ENCODE measurements at places on chromosomes 11 and 22.

DNA sequence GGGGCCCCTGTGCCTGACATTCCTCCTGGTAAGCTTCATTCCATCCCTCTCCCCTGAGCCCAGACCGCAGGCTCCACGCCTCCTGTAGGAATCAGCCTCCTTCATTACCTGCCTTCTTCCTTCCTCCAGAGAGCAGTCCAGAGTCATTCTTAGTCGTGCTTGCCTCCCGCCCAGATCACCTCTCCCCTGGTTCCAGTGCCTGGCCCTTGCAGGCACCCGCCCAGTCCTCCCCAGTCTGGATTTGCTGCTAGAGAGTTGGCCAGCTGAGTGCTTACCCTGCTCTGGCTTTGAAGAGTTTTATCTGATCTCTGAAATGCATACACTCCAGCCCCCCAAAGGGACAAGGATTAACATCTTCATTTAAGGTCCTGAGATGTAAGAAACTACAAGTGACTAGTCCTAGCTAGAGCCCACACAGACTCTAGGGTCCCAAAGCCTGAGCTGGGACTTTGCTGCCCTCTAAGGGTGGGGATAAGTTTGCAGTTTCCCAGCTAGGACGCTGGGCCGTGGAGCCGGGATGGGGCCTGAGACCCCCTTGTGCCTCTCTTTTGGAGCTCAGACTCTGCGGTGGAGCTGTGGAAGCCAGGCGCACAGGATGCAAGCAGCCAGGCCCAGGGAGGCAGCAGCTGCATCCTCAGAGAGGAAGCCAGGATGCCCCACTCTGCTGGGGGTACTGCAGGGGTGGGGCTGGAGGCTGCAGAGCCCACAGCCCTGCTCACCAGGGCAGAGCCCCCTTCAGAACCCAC lies 1.6 kb downstream of the NR1H3 start:
- no peak for DNase-seq

DNA sequence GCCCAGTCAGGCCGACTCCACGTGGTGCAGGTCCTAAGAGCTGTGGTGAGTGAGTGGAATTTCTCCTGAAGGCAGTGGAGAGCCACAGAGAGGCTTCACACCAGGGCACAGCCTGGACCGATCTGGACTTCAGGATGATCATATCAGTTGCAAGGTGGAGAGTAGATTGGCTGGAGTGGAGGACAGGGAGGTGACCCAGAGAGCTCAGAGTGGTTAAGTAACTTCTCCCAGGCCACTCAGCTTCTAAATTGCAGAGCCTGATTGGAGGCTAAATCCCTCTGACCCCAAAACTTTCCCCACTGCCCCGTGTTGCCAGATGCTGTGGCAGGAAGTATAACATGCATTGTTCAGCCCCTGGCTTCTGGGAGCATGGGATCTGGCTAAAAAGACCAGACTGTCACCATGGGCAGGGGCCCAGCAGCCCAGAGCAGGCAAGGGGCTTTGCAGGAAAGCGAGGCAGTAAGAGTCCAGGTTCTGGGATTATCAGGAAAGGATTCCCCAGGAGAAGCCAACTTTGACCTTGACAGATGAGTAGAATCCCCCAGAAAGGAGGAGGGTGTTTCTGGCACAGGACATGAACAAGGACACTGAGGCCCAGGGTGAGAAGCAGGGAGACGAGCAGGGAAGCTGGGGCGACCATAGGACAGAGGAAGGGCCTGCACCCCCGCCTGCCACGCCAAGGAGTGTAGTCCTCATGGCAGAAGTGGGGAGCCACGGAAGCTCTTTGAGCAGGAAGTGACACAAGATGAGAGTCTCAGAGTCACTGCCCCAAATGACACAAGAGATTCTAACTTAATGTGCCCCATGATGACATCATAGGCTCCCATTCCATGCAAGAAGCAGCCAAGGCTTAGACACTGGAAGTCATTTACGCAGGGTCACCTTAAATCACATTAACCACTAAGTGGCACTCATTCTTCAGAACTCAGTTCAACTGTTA lies 4.8 kb downstream of the SLC35C1 start:
- DNase-seq = no peak

DNA sequence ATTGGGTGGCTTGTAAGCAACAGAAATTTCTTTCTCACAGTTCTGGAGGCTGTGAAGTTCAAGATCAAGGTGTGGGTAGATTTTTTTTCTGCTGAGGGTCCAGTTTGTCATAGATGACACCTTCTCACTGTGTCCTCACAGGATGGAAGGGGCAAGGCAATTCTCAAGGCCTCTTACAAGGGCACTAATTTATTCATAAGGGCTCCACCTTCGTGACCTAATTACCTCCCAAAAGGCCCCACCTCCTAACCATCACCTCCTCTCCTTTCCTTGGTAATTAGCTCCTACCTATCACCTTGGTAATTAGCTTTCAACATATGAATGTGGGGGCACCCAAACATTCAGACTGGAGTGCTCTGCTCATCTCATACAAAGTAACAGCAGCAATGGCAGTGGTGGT lies 92.3 kb upstream of the CD44 start:
- no peak for DNase-seq

DNA sequence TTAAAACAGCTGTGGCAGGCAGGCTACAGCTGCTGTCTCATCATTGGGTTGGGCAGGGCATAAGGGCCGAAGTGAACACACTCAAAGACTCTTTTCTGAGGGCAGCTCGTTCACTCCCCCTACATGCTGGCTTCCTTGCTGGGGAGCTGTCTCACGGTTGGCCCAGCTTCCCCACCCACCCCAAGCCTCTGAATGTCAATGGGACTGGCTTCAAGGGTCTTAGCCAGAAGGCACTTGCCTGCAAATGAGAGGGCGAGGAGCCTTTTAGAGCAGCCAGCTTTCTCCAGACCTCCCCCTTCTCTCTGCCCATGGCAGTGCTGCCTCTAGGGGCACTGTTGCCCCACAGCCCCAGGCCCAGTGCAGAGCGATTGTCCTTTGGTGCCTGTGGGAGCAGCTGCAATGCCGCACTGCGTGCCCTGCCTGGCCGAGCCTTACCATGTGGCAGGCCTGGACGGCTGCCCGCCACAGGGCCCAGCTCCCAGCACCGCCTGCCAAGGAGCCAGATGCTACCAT lies 94.7 kb upstream of the RASSF10 start:
- DNase-seq = peak; percentile 76

DNA sequence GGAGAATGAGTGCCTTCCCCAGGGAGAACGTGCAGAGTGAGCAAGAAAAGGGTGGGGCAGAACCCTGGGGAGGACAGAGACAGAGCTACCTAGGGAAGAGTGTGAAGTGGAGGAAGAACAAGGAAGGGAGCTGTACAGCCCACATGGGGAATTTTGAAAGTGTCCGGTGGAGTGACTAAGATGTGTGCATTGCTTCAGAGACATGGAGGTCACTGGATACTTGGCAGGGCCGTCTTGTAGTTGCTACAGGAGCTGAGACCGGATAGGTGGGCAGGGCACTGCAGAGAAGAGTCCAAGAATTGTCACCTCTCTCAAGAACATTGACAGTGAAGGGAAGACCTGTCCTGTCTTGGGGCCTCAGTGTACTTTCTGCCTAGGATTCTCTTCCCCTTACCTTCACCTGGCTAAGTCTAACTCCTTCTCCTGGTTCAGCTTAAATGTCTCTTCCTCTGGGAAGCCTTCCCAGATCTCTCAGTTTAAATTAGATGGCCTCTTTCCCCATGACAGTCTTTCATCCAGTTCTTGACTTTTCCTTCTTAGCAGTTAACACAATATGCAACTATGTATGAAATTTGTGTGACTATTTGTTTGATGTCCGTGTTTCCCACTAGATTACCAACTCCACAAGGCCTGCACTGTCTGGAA lies 9.2 kb upstream of the P2RY6 start:
- no peak for DNase-seq

GRCh38 chr11:128181088-128181480 lies 406.3 kb downstream of the ETS1 start:
- DNase-seq = no peak

- DNase-seq = no peak
These were observed 1461.2 kb downstream of the TBC1D22A start for GRCh38 chr22:48223488-48224190.

DNA sequence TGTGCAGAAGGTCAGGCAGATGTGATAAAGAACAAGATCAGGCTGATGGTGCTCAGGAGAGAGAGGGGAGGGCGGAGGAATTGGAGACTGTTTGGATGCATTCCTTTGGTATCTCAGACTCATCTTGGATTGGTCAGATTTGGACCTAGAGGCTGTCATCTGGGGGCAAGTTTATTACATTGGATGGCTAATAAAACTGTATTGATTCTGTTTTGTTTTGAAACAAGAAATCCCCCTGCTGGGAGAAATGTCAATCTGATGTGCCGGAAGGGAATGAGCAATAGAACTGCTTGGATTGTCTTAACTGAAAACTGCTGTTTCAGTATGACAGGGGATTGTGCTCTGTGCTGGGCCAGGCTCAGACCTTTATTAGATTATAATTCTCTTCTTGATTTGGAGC lies 25.5 kb upstream of the CCDC90B start:
- no peak for DNase-seq

DNA sequence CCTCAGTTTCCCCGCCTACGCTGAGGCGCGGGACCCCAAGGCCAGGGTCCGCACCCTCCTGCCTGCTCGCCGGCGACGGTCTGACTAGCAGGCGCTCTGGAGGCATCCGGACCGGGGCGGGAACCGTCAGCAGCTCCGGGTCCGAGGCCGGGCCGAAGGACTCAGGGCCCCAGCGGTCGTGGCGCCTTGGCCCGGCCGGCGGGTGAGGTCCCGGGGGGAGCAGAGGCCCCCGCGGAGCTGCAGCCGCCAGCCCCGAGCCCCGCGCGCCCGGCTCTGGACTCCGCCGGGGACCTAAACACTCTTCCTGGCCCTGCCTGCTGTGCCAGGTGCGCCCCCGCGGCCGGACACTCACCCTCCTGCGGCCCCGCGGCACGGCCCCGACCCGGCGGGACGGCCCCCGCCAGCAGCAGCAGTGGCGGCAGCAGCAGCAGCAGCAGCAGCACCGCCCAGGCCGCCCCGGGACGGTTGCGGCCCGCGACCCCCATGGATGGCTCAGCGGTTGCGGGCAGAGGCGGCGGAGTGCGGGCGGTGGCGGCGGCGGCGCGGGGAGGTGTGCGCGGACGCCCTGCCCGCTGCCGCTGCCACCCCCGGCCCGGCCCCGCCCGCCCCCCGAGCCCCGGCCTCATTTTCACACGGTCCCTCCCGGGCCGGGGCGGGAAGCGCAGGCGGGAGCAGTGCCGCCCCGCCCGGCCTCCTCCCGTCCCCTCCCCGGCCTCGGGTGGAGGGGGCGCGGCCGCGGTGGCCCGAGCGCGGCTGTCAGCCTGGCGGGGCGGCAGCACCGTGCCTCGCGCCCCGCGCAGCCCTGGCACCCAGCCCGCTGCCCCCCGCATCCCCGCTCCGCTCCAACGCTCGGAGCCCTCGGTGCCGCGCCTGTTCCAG lies at the start of gene SCUBE2:
TSS of gene SCUBE2 (minus strand) at position 556 of the 879 bp plus-strand sequence. CDS start at position 485, 71 bp downstream.
- no peak for DNase-seq

GRCh38 chr11:65454311-65454695 lies 31.7 kb downstream of the NEAT1 start:
- no peak for DNase-seq

GRCh38 chr22:24005201-24005600 lies at the start of gene GSTT4:
GSTT4 (minus strand) TSS chr22:24005453; CDS start chr22:24005356, 97 bp downstream.
- DNase-seq = no peak

DNA sequence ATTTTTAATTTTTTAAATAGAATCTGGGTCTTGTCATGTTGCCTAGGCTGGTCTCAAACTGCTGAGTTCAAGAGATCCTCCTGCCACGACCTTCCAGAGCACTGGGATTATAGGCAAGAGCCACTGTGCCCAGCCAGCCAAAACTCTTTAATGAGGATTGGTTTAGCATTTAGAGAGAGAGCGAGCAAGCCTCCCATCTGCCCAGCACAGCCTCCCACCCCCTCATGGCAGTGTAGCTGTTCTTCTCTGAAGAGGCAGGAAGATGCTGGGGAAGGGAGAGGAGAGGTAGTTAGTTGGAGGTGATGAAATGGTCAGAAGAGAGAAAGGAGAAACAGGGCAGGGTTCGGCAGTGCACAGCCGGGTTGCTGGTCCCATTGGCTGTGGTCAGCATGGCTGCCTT lies 105.7 kb downstream of the SCN3B start:
- no peak for DNase-seq

DNA sequence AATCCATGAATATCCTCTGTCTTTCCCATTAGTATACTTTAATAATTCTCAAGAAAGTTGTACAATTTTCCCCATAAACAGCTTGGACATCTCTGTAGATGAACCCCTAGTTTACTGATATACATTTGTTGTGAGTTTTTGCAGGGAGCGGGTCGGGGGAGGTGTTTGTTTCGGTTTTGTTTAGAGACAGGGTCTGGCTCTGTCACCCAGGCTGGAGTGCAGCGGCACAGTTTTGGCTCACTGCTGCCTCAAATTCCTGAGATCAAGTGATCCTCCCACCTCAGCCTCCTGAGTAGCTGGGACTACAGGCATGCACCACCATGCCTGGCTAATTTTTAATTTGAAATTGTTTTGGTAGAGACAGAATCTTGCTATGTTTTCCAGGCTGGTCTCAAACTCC lies 57.6 kb downstream of the IGLL5 start:
- DNase-seq = no peak

GRCh38 chr11:280706-281485 lies 2.7 kb downstream of the NLRP6 start:
- no peak for DNase-seq

GRCh38 chr11:110000850-110001249 lies 92.3 kb upstream of the ZC3H12C start:
- DNase-seq = no peak

- DNase-seq = no peak
These were observed 121.0 kb downstream of the MPPED2 start for GRCh38 chr11:30465192-30465591.

Data from iPS DF 6.9 (cell line).